ENCODE measurements at places on chromosomes 7 and 10. TPM values are rescaled to one million over a fixed set of nuclear protein-coding genes. Genes with fewer than 3 reads are reported as not detected.

The WASHC2C gene
- total RNA-seq, result 16.1 TPM

The DPP6 gene
- not detected for total RNA-seq

The WBP1L gene
- total RNA-seq, result 23.8 TPM

The SAMD9L gene
- 2.8 TPM for total RNA-seq

The TAS2R41 gene
- not detected for total RNA-seq

The KAZALD1 gene
- 24.9 TPM for total RNA-seq

The SPDYE8 gene
- total RNA-seq, result not detected
